Stimulated activated CD8-positive, alpha-beta memory T cell treated with anti-CD3 and anti-CD28 coated beads, Interleukin-15, amount 100 ng/mL, for 4 hours (primary cell): ENCODE measurements at places on chromosomes 1 and 21.
A peak's percentile ranks its signal among the peaks of the same experiment; 100 is the strongest.

- no peak for DNase-seq
Observed at GRCh38 chr1:116881879-116882520, 27.7 kb upstream of the PTGFRN start.

DNA sequence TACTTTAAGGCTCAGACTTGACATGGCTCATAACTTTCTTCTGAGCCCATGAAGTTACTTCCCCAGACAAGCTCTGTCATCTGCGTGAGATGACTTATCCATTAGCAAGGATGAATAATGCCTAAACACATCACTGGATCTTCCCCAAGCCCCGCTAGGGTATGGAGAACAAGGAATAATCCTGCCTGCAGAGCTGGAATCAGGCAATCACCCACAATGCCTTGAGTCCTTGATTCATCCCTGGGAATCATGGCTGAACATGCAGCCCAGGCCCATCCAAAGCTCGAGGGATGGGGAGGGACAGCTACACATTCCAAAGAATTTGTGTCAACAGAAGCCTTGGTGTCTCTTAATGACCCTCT is 131.7 kb downstream of the PSMG1 start:
- DNase-seq: no peak

GRCh38 chr1:183306317-183307042 is 111.7 kb downstream of the NMNAT2 start:
- no peak for DNase-seq

DNA sequence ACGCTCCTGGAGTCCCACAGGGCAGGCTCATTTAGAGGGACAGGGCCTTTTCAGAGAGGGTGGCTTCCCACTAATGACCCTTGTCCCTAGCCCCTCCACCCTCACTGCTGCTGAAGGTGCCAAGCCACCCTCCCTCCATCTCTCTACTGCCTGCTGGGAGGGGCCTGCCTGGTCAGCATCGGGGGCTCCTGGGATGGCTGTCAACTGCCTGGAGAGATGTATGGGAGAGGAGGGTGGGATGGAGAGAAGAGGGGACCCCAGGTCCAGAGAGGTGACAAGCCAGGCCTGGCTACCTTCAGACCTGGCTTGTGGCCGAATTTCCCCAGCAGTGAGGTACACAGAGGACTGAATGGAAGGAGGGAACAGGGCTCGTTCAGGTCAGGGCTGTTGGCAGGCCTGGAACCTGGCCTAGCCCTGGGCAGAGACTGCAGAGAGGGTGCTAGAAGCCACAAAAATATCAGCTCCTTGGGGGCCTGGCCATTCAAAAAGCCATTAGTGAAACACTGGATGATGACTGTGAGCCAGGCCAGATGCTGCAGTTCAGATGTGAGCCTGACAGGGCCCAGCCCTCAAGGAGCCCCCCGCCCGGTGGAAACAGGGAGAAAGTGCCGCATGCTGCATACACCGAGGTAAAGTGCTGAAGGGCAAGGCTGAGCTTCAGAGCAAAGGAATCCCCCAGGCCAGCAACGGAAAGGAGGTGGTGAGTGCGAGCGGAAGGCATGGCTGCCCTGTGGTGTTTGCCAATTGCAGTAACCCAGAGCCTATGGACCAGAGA is 20.0 kb downstream of the MMEL1 start:
- DNase-seq: no peak

DNA sequence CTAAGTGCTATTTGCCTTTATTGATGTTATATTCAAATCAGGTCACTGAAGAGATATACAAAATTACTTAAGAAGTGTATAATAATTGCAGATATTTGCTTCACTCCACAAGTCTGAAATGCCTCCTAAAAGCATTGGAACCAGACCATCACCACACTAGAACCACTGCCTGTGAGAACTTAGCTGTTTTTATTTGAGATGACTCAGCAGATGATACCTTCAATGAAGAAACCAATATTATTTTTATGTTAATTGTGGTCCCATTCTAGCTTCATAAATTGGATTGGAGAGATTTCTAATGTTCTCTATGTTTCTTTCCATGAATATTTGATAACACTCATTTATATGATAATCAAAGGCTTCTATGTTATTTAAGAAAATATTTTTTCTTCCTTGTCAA is 740.6 kb downstream of the KCNT2 start:
- DNase-seq: no peak

DNA sequence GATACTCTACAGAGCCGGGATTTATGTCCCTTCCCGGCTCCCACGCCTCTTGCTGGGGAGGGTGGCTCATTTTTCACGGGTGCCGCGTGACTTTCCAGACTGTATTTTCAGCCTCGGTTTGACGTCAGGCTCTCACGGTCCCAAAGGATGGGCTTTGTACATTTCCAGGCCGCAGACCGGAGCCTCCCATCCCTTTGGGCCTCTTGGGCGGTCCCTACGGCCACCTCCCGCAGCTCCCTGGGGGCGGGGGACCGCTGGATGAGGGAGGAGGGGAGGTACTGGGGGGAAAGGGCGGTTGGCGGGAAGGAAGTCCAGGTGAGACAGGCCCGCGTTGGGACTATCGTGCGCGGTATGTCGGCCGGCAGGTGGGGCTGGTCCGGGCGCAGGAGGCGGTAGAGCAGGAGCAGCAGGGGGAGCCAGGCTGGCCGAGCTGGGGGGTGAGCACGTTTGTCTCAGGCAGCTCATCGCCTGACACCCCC is 17.9 kb downstream of the UBL4B start:
- no peak for DNase-seq

DNA sequence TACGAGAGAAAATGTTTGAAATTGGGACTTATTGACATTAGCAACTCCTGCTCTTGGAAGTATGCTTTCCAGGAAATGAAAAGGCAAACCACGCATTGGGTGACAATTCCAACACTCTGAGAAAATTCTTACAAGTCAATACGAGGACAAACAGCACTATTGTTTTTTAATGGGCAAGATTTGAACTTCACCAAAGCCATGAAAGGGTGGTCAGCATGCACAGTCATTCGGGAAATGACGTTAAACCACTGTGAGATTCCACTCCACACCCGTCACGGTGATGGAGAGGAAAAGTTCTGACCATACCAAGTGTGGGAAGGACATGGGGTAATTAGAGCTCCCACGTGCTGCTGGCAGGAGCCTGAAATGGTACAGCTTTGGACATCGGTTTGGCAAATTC is 12.2 kb upstream of the PRXL2B start:
- no peak for DNase-seq

GRCh38 chr1:201457508-201457960 is 11.5 kb downstream of the PHLDA3 start:
- DNase-seq: no peak

DNA sequence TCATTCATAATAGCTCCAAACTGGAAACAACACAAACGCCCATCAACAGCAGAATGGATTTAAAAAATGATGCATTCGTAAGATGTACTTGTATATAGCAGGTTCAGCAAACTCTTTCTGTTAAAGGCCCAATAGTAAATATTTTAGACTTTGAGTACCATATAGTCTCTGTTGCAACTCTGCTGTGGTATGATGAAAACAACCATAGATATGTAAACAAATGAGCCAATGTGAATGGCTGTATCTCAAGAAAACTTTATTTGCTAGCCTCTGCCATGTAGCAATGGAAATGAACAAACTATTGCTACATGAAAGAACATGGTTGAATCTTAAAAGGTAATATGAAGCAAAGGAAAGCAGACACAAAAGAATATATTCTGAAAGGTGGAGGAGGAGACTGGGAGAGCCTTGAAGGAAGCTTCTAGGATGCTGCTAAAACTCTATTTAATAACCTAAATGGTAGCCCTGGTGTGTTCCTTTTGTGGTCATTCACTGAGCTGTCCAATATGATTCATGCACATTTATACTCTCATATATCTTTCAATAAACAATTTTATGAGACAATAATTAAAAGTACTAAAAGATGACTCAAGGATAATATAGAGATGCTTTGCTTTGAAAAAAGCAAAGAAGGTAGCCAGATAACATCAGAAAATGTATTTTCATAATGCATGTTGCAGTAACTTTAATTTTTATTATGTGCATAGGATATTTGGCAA is 29.1 kb upstream of the FMO3 start:
- DNase-seq: no peak

DNA sequence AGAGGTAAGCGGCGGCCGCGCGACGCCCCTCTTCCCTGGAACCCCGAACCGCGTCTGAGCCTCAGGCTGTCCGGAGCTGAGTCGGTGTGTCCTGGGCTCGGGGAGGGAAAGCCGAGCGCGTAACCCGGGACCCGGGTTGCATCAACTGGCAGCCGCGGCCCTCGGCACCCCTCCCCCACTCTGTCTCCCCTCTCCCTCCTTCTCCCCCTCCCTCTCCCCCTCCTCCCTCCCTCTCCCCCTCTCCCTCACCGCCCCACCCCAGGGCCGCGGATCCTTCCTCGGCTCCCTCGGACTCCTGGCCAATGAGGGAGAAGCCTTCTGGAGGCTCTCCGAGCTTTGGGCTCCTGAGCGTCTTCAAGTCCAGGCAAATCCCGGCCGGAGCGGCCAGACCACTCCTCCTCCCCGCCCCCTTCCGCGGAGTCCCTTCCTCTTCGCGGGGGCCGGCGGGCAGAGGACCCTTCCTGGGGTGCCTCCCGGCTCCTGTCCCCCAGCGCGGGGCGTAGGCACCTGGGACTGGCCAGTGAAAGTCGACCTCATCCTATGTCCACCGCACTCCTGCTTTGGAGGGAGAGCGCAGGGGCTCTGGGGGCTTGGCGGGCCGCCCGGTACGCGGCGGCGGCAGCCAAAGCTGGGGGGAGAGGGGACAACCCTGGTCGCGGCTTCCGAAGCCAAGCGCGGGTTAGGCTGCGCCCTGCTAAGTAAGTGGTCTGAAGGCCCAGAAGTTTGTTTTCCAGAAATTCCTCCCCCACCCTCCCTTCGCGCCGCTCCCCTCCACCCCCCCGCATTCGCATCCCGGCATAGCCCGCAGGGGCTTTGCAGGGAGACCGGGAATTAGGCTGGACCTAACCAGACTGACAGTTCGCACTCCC is 850 bp downstream of the SESN2 start:
- DNase-seq: no peak

- DNase-seq: no peak
Observed at GRCh38 chr1:158013840-158014730, 20.6 kb downstream of the KIRREL1 start.

DNA sequence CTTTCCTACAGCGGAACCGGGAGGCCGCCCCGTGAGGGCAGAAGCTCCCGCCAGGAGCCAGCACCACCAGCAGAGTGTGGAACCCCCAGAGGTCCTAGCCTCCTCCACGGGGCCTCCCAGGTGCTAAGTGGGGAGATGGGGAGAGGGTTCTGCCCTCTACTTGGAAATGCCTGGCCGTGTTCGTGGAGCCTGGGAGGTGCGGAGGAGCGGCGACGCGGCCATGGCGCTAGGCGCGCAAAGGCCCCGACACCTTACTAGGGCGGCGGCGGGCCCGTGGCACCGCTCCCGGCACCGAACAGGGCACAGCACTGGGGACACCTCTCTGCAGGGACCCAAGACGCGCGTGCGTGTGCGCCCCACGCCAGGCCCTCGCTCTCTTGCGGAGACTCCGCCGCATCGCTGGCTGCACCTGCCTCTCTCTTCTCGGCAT is 1.3 kb upstream of the CACNA1E start:
- DNase-seq: no peak

GRCh38 chr1:156114101-156114918 is at the start of gene LMNA:
TSS of gene LMNA (plus strand) at chr1:156114711. CDS start at chr1:156114919, 208 bp downstream.
- DNase-seq: peak; percentile 82

- peak; percentile 80 for DNase-seq
Observed at GRCh38 chr1:165768513-165769394, at the start of gene TMCO1. TSS of gene TMCO1 (minus strand) at chr1:165768868. CDS start at chr1:165768751, 117 bp downstream.

- DNase-seq: no peak
Observed at GRCh38 chr21:24316277-24316922, 1290.9 kb downstream of the MRPL39 start.

- no peak for DNase-seq
Observed at GRCh38 chr1:4213366-4213973, 313.4 kb upstream of the C1orf174 start.

- no peak for DNase-seq
Observed at GRCh38 chr1:209364716-209365115, 218.8 kb upstream of the CAMK1G start.

- no peak for DNase-seq
Observed at GRCh38 chr21:42350927-42351426, at the start of gene TFF2. TSS of gene TFF2 (minus strand) at chr21:42350994. CDS start at chr21:42350957, 37 bp downstream.

DNA sequence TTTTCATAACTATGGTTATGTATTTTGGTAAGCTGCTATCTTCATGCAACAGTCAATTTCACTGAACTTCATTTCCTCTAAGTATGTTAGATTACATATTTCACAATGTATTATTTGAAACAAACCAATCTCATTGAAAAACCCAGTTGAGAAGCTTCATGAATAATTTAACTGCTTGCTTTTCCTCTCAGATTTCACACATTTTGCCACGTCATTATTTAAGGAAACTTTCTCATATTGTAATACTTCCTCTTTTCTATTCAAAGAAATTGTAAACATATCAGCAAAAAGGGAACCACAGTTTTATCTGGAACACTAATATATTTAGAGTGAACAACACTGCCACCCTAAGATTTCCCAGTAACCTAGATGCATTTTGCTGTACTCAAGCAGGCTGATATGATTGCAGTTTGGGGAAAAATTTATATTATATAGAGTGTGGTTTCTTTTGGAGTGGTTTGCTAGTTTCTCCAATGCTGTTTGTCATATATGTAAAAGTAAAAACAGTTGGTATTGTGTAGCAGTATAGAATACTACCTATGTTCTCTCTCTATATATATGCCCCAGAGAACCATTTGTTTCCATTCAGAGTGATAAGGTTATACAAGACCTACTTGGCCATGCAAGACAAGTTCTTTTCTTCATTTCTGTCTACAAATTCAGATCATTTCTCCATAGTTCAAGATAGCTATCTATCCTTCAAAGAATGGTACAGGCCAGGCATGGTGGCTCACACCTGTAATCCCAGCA is 28.4 kb upstream of the AHCTF1 start:
- DNase-seq: no peak

- no peak for DNase-seq
Observed at GRCh38 chr1:228490120-228491078, 3.2 kb downstream of the RNF187 start.

DNA sequence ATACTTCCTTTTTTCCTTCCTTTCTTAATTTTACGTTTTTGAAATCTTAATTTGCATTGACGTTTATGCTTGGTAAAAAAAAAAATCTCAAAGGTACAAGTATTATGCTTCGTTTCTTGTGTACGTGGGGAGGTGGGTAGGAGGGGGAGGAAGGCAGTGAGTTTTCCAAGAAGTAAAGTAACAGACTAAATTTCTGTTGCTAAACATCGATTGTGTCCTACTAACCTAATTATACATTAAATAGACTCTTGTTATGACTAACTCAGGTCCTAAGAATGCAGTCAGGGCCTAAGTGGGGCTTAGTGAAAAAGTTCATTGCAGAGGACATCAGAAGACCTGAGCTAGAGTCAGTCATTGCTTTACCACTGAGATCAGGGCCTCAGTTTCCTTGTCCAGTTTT is 17.5 kb downstream of the NEK7 start:
- DNase-seq: no peak

DNA sequence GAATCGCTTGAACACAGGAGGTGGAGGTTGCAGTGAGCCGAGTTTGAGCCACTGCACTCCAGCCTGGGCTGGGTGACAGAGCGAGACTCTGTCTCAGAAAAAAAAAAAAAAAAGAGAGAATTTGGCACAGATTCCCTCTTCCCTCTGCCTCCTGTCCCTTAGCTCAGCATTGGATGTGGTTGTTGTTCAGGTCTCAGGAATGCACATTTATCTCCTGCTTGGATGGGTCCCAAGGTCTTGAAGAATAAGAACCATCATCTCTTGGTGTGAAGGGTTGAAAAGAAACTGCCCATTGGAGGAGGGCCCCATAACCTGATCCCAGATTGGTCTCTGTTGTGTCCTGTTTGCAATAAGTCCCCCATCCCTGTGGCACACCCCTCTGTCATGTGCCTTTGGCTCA is 34.9 kb downstream of the UBIAD1 start:
- no peak for DNase-seq

- DNase-seq: no peak
Observed at GRCh38 chr1:66778969-66779368, 22.1 kb downstream of the INSL5 start.
